ENCODE measurements at places on chromosomes 13 and 19.

- DNase-seq: no peak
Measured at GRCh38 chr13:75165543-75166230, 316.3 kb downstream of the TBC1D4 start.

DNA sequence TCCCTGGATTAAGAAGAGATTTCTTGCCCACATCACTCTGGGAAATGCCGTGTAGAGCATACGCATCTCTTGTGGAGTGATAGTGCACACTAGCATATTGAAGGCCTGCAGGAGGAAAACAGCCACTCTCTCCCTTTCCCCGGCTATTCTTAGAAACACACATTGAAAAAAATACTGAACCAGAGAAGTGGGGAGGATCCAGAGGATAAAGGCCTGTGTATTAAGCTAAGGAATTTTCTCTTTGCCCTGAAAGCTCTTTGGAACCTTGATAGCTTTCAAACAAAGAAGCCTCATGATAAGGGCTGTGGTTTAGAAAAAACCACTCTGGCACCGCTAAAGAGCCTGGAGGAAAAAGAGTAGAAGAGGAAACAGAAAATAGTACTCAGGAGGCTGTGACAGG lies 386.1 kb upstream of the NBEA start:
- DNase-seq: no peak

DNA sequence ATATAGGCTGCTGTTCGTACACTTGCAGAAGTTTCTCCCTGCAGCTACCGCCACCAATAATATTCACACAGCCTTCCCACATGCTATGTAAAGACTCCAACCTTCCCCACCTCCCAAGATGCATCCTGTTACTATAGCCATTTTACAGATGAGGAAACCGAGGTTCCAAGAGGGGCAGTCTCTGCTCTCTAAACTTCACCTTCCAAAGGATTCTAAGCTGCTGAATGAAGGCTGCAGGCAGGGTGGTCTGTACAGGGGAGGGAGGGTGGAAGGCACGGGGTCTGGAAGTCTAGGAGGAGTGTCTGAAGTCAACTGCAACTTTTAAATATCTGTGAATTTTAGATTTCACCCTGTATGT lies 1.9 kb upstream of the NFIC start:
- DNase-seq: no peak

DNA sequence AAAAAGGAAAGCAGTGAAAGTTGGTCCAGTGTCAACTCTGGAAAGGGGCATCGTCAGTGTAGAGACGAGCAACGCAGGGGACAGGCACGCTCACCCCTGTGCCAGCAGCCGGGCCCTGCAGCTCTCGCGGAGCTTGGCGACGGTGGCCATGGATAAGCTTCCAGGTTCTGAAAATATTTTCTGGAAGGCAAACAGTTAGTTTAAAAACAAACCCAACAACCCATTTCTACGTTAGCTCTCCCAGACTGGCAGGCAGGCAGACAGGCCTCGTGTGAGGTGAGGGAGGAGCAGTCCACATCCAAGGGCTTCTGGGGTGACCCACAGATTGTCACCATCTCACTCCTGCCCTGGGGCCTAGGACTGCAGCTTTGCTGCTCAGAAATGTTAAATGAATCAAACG lies 27.4 kb downstream of the LAMP1 start:
- DNase-seq: no peak

GRCh38 chr19:3923912-3924311 lies 9.0 kb upstream of the NMRK2 start:
- DNase-seq: no peak

DNA sequence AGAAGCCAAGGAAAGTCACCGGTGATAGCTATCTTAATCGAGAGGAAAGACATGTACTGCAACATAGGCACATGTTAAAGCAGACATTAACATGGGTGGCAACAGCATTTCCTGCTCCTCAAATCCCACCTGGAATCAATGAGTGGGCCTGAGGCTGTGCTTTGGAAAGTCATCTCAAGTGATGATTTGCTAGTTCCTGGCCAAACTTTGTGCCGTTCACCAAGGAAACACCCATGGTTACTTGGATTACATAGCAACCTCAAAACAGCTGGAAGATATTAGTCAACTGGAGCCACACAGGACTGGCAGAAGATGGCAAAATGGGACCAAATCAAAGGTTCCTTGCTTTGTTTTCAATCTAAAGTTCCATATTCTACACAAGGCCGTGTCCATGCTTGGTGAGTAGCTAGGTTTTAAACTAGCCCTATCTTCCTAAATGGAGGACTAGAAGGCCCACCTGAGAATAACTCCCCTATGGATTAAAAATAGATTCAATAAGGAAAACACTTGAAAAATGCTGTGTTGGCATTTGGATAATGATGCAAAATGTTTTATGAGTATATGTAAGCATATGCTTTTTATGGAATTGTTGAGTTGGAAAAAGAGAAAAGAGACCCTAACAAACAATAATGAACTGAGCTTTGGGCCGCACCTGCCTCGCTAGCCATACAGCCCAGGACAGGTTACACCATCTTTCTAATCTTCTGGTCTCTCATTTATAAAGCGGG lies 144.5 kb downstream of the RGCC start:
- DNase-seq: no peak

- no peak for DNase-seq
Measured at GRCh38 chr13:30371649-30372265, 50.5 kb upstream of the UBE2L5 start.

DNA sequence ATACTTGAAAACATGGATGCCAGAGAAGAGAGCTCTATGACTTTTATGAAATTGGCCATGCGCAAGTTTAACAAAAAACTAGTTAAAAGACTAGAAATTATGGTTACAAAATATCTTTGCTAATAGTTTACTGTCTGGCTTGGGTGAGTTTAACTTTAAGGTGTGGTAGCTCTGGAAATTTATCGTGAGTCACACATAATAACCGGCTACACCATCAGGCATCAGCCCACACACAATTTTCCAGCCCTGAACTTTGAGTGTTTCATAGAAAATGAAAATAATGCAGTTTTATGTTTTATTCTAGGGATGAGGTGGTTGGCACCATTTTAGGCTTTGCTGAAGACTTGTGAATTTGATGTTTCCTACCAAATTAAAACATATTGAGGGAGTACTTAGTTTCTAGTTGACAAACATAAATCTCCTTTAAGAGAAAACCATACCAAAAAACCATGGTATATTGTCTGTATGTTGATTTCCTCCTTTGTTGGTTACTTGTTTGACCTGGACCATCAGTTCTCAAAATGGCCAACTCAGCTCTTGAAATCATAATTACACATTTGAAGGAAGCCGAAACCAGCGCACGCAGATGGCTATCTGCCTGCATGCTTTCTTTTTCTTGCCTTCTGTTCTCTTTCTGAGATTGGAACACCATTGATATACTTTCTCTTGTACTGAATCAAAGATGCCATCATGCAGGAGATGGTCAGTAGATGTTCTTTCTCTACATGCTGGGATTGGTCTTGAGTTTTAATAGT lies 125.1 kb downstream of the AKAP11 start:
- DNase-seq: no peak

- no peak for DNase-seq
Measured at GRCh38 chr19:46737298-46737654, 8.6 kb upstream of the FKRP start.

GRCh38 chr19:48806518-48806817 lies 4.4 kb downstream of the BCAT2 start:
- no peak for DNase-seq

GRCh38 chr13:38477676-38478075 lies 128.0 kb downstream of the UFM1 start:
- no peak for DNase-seq

- DNase-seq: no peak
Measured at GRCh38 chr19:33275933-33276619, 26.3 kb downstream of the CEBPA start.

GRCh38 chr13:49784886-49785570 lies 7.5 kb downstream of the KPNA3 start:
- no peak for DNase-seq

DNA sequence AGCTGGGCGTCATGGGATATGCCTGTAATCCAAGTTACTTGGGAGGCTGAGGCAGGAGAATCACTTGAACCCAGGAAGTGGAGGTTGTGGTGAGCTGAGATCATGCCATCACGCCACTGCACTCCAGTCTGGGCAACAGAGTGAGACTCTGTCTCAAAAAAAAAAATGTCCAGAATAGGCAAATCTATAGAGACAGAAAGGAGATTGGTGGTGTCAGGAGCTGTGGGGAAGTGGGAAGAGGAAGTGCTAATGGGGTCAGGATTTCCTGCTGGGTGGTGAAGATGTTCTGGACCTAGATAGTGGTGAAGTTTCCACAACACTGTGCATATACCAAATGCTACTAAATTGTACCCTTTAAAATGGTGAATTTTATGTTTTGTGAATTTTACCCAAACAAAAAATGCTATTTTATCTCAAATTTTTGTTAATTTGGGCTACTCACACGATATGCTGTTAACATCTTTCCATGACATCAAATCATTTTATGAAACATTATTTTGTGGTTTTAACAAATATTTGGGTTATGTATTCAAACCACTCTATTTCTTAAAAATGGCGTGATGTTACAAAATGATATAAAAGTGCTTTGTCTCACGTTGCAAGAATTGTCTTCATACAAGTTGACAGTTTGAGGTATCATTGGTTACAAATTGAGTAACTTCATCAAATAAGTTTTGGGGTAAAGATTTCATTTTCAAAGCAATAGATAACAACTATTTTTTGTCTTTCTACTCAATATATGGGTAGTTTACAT lies 7.4 kb upstream of the CYP4F3 start:
- DNase-seq: no peak

- no peak for DNase-seq
Measured at GRCh38 chr13:25085125-25085742, 10.7 kb upstream of the PABPC3 start.

DNA sequence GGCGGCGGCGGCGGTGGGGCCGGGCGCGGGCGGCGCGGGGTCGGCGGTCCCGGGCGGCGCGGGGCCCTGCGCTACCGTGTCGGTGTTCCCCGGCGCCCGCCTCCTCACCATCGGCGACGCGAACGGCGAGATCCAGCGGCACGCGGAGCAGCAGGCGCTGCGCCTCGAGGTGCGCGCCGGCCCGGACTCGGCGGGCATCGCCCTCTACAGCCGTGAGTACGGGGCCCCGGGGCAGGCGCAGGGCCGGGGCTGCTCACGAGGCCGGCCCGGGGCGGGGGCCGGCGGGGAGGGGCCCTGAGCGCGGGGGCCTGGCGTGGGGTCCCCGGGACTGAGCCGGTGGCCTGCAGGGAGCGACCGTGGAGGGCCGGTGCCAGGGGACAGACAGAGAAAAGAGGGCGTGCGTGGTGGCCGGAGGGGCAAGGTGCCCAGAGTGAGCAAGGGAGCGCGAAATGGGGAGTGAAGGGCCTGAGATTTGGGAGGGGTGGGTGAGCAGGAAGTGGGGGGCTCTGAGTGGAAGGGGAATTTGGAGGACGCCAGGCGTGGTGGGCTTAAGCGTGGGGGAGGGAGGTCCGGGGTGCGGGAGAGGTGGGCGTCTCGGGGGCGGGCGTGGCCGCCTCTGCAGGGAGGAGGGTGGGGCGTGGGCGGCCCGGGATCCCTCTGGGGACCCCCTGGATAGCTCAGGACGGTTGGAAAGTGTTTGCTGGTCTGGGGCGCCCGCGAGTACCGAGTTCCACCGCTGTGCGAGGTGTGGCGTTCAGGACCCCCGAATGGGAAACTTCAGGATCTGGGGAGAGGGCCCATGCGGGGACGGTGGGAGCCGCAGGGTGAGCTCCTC lies 575 bp downstream of the CARM1 start:
- no peak for DNase-seq

DNA sequence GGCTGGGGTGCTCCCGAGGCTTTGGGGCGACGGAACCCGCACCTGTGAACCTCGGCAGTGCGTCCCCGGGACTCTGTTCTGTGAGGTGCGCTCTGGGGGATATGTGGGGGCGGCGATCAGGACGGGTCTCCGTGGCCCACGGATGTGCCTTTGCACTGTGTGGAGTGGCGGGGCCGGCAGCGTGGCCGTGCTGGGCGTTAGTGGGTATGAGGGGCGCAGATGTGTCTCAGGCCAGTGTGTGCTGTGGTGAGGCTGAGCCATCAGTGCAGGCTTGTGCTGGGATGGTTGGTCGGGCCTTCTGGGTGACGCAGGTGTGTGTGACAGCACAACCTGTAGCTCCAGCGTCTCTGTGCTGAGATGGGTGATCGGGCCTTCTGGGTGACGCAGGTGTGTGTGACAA lies 16.9 kb downstream of the ZNF331 start:
- no peak for DNase-seq

DNA sequence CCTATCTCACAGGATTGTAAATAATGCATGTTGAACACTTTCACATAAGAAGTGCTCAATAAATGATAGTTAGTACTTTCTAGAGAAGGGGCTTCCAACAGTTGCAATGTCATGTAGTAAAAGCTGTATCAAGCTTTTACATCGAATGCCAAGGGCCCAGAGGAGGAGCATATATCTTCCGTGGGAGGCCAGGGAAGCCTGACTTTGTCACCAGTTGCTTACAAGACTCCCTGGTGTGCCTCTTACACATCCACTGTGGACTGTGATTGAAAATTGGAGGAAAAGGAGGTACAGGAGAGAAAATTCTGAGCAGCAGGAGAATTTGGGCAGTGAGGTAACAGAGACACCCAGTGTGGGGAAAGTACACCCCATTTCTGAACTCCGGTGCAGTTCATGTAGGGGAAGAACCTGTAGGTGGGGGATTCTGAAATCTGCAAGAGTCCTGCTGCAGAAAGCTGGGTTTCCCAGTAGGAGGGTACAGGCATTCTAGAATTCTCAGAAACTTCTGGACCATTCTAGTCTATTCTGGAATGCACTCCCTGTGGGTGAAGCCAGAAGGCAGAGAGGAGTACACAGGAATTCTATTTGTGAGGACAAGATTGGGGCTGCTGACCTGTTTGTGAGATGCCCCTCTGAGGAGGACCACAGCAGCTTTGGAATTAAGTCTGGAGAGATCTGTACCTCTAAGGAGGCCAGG lies 54.0 kb downstream of the ALOX5AP start:
- DNase-seq: no peak

DNA sequence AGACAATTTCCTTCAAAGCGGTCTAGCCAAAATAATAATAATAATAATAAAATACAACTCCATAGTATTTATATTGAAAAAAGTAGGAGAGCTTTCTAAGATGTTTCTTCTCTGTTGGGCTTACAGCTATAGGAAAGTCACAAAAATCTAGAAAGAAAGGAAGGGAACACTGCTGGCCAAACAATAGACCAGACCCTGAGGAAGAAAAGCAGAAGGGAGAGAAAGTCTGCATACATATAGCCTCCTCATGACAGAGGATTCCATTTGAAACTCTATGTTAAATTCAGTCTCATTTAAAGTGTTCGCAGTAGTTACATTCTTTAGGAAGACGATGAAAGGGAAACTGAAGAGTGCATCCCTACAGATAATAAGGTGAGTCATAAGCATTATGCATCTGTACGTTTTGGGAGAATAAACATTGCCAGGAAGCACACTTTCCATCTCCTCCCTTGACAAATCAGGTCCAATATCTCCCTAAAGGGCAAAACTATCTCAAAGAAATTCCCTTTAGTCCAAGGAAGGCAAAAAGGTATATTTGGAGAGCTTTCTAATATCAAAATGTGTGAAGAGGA lies 86.5 kb downstream of the PCDH9 start:
- no peak for DNase-seq

DNA sequence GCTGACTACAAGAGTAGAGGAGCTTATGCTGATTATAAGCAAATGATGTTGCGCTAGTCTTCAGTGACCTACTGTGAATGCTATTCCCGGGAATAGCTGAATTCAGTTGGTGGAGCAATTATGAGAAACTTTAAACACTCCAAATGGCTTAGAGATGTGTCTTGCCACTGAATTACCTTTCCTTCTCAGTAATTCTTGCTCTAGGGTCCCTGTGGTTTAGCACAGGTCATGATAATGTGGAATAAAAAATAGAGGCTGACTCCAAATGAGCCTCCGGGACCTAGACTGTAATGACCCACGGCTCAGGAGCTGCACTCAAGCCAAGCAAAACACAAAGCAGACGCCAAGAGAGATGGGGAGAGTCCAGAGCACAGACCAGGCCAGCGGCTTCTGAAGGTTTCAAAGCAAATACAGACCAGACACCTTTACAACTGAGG lies 124.7 kb downstream of the RGCC start:
- DNase-seq: no peak

Measured in fibroblast of skin of left biceps (primary cell).